Fibroblast of pulmonary artery (primary cell): ENCODE measurements at places on chromosomes 11 and 22.

DNA sequence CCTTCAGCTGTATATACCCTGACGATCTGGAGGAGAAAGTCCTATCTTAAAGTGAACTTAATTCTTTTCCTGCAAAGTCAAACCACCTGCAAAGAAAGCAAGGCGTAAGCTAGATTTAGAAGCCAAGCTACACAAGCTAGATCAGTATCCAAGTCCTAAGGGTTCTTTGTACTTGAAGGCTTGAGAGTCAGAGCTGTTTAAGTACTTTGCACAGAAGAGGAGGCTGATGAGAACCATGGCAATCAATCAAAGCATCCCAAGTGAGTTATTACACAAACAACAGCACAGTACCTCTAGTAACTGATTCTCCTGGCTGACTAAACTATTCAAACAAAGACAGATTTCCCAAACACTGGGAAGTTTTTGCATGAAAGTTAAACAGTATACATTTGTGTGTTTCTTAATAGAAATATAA, 1.9 kb downstream of the CDON start:
- DNase-seq: no peak

DNA sequence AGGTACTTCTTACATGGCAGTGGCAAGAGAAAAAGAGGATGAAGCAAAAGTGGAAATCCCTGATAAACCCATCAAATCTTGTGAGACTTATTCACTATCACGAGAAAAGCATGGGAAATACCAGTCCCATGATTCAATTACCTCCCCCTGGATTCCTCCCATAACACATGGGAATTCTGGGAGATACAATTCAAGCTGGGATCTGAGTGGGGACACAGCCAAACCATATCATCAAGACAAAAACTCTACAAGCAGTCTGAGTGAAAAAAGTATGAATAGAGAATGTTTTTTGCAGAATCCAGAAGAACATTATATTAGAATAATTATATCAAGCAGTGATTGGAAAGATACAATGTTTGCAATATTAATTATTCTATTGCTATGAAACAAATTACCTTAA, 893.7 kb downstream of the FAM181B start:
- DNase-seq: peak; percentile 10

GRCh38 chr22:20738394-20739089, 35.4 kb upstream of the SERPIND1 start:
- no peak for DNase-seq

DNA sequence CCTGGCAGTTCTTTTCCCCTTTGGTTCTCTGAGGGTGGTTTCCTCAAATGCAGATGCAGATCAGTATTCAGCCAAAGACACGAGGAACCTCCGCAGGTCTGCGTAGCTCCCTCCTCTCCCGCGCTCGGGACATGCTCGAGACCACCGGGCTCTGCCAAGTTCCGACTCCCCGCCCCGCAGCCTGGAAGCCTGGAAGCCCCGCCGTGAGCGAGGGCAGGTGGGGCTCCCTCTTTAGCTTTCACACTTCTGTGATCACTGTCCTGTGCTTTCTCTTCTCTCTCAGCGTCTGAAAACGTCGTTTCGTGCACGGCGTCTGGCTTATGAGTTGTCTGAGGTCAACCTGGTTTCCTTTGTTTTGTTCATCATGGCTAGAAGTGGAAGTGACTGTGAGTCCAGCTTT, 26.6 kb downstream of the ZBED4 start:
- DNase-seq: no peak

DNA sequence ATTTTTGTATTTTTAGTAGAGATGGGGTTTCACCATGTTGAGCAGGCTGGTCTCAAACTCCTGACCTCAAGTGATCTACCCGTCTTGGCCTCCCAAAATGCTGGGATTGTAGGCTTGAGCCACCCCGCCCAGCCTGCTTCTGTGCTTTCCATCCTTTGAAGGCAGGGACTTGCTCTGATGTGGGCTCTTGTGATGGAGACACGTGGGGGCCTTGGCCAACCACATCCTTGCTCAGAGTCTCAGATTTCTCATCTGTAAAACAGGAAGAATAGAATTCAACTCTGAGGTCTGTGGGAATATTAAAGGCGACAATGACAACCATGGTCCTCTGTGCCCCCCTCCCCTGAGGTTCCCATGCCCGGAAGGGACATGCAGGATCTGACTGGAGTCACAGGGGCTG, 3.8 kb upstream of the GGA1 start:
- DNase-seq: no peak
